ENCODE measurements at places on chromosomes 7 and 10. TPM values are rescaled to one million over a fixed set of nuclear protein-coding genes. Genes with fewer than 3 reads are reported as not detected.

DNA sequence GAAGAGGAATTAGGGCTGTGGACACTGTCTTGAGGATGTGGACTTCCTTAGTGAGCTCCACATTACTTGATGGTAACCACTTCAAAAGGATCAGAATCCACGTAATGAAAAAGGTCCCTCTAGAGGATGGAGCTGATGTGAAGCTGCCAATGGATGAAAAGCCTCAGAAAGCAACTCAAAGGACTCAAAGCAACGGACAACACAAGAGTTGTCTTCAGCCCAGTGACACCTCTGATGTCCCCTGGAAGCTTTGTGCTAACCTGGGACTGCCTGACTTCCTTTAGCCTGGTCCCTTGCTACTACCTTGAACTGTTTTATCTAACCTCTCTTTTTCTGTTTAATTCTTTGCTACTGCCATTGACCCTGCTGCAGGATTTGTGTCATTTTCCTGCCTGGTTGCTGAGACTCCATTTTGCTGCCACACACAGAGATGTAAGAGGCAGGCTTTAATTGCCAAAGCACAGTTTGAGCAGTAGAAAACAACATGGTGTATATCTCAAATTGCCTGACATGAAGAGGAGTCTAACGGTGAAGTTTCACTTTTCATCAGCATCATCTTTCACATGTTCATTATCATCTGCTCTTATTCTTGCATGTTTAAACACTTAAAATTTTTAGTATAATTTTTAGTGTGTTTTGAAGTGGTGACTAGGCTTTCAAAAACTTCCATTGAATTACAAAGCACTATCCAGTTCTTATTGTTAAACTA is 11.1 kb upstream of the SGCE start:
- DNase-seq, result no peak

- DNase-seq, result no peak
Measured at GRCh38 chr7:147188467-147188866, 1071.9 kb downstream of the CNTNAP2 start.

- no peak for DNase-seq
Measured at GRCh38 chr10:95788830-95789229, 32.9 kb downstream of the ENTPD1 start.

DNA sequence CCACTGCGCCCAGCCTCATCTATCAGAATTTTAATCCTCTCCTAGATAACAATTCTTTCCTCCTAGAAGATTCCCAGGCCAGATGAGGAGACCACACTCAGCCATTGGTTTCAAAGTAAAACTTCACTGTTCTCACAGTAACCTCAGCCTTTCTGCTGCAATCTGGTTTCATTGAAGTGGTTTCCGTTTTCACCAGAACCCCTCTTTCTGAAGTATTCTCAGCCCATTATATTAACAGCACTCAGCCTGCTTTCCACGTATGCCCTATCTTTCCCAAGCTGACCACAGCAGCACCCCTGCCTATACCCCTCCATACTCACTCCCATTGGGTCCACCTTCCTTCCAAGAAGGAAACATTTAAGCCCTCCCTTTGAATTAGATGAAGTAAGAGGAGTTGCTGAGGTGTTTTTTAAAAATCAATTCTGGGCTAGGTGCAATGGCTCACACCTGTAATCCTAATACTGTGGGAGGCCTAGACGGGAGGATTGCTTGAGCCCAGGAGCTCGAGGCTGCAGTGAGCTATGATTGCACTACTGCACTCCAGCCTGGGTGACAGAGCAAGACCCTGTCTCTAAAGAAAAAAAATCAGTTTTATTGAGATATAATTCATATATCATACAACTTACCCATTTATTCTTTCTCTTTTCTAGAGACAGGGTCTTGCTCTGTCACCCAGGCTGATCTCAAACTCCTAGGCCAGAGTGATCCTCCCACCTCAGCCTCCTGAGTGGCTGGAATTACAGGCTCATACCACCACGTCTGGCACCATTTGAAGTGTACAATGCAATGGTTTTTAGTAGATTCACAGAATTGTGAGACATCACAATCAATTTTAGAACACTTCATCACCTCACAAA is 11.3 kb downstream of the PLAU start:
- DNase-seq, result no peak

CTBP2 gene
- total RNA-seq, result 94.5 TPM
